Stimulated activated CD8-positive, alpha-beta memory T cell treated with anti-CD3 and anti-CD28 coated beads, Interleukin-4, amount 100 ng/mL, for 4 hours (primary cell): ENCODE measurements at places on chromosomes 6 and 20.

DNA sequence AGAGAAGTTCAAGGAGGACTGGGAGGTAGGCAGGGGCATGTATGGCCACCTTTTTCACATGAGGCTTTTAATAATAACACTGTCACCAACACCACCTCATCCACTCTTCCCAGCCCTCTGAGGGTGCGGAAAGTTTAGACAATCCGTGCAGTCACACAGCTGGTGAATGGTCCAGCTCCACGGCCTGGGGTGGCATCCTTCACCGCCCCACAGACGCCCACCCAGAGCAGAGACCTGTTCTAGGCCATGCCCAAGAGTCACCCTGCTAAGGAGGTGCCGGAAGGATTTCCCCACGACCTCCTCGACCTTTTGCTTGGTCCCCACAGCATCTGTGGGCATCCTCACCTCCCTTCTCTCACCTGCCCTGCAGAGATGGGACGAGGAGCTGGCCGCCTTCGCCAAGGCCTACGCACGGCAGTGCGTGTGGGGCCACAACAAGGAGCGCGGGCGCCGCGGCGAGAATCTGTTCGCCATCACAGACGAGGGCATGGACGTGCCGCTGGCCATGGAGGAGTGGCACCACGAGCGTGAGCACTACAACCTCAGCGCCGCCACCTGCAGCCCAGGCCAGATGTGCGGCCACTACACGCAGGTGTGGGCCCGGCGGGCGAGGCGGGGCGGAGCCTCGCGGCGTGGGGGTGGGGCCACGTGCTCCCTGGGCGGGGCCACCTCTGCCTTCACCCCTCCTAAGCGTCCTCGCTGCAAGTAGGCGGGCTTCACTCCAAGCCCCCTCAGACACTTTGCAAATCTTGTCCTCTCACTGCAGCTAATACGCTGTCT lies 4.4 kb downstream of the PI16 start:
- DNase-seq, result no peak

DNA sequence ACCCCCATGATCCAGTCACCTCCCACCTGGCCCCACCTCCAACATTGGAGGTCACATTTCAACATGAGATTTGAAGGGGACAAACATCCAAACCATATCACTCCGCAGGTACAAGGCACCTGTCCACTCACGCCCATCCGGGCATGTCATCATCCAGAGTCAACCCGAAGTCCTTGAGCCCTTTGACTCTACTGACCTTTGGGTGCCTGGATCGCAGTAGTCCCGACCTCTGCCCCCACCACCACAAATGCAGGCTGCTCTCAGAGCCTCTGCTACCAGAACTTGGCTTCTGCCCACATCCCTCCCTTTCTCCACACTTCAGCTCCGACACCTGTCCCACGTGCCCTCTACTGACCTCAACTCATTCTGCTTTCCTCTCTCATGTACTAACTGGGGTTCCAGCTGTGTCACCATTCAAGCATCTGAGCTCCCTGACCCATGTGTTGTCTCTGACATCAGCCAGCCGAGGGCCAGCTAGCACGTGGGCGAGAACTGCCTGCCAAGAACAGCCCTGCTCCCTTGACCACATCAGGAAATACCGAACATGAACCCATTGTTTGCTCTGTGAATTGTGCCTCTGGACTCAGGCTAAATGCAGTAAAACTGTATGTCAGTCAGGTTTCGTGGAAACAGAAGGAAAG lies 498.3 kb upstream of the SULF2 start:
- DNase-seq, result no peak

GRCh38 chr6:35381132-35381531 lies 38.8 kb downstream of the PPARD start:
- no peak for DNase-seq

DNA sequence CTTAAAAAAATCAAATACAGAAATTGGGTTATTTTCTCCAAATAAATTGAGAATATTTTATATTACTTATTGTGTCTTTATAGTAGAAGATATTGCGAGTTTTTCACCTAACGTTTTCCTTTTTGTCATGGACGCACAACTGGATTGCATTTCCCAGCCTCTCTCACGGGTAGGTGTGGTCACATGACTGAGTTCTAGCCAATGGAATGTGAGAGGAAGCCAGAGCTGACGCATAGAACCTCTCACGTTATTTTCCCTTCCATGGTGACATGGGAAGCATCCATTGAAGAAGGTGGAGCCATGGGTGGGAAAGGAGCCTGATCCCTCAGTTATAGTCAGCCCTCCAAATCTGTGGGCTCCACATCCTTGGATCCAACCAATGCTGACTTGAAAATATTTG lies 155.9 kb upstream of the UST start:
- no peak for DNase-seq

GRCh38 chr6:291697-292505 lies at the start of gene DUSP22:
Gene DUSP22, plus strand, starts transcription at chr6:292487. Its CDS starts 53 bp downstream, at chr6:292540.
- DNase-seq, result peak; percentile 84

GRCh38 chr6:143586557-143586956 lies 75.0 kb upstream of the FUCA2 start:
- no peak for DNase-seq

DNA sequence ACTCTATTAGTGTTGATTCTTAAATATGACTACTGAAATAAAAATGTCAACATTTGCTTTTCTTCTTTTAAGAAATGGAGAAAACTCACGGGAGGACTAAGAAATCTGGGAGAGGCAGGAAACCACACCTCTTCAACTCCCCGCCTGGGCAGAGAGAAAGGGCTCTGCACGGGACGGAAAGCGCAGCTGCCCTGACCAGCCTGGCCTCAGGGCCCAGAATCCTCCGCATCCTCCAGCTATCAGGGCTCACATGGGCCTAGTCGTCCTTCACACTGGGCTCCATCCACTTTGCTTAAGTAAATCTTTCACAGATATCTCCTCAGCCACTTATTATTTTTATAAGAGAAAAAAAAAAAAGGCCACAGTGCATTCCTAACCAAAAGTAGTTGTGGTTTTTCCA lies 215.1 kb downstream of the TBXT start:
- DNase-seq, result no peak

- no peak for DNase-seq
Observed at GRCh38 chr6:34523441-34524206, 32.5 kb downstream of the SPDEF start.

GRCh38 chr6:107587451-107587850 lies 97.5 kb downstream of the SOBP start:
- no peak for DNase-seq

- DNase-seq, result no peak
Observed at GRCh38 chr20:8721098-8721497, 347.8 kb upstream of the PLCB4 start.

DNA sequence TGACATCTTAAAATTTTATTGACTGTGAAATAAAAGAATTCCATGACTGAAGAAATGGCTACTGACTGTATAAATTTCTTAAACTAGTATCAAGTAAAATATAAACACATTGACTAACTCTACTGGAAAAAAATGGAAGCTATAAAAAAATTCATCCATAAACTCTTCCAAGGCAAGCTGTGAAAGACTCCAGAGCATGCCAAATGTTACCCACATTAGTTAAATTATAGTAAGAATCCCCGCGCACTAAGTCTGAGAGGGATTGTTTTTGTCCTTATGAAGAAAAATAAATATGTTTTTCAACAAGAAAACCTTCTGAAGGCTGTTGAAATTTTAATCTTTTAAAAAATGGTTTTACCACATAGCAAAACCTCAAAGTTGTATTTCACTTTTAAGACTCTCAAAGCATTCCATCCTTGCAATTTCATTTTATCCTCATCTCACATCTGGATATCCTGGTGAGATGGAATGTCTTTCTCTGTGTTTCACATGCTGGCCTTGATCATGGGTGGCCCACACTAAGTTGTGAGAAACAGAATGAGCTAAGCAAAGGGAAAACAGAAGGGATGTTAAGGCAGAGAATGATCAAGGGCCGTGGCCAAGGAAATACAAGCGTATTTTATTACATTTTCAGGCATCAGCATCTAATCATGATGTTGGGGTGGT lies 732.5 kb downstream of the KIF16B start:
- DNase-seq, result no peak

- DNase-seq, result peak; percentile 25
Observed at GRCh38 chr6:13431861-13432465, 55.4 kb downstream of the GFOD1 start.

DNA sequence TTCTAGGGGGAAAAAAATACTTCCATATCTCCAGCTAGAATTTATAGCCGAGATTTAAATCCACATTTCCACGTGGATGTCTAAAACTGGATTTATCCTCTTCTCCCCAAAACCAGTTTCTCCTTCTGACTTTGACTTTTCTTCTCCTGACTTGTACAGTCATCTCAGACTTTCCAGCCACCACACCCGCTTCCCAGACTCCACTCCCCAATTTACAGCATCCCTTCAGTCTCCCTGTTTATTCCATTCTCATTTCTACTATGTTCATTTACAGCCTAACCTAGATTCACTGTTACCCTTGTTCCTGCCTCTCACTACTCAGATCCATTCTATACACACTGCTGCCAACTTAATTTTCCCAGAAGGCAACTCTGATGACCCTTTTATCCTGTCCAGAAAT lies 224.8 kb downstream of the KHDC1L start:
- DNase-seq, result no peak

DNA sequence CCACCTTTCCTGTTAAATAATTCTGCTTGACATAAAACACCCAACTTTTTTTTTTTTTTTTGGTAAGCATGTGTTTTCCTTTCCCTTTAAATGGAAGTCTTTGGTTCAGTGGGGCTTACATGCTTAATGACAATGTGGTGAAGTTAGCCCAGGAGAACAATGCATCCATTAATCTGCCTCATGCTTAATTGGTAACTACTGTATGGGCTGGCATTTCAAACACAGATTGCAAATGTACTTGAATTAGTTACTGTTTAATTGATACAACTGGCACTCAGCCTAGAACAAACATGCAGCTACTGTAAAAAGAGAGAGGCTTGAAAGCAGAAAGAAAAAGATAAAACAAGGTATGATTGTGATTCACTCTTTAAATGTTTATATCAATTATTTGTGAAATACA lies 483.6 kb upstream of the NOX3 start:
- no peak for DNase-seq

GRCh38 chr20:51447097-51447764 lies 95.3 kb downstream of the NFATC2 start:
- no peak for DNase-seq

- no peak for DNase-seq
Observed at GRCh38 chr6:145948328-145948727, 15.8 kb downstream of the SHPRH start.

- DNase-seq, result no peak
Observed at GRCh38 chr20:32642257-32643046, 31.3 kb downstream of the C20orf203 start.

GRCh38 chr6:45614488-45615285 lies 237.0 kb upstream of the SUPT3H start:
- no peak for DNase-seq

DNA sequence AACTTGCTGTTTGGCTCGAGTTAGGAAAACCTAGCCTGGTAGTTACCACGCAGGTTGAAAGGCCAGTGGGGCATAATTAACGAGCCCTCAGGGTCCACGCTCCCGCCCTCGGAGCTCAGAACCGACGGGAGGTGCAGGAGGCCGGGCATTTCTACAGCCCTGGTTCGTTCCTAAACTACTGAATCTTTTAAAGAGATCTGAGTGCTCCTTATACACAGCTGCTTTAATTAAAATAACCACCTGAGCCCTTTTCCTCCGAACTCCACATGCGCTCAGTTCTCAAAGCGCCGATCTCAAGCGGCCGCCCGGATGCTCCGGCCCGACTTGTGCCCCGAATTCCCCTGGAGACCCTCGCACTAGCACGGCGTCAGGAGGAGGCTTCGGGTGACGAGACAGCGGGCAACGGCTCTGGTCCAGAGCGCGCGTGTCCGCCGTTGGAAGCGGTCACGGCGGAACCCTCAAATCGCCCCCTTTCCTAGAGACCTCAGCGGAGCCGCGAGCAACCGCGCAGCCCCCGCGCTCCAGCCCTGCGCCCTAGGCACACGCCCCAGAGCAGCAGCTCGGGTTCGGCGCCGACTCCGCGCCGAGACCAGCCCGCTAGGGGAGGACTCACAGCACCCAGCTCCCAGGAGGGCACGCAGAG lies 397 bp downstream of the WDR27 start:
- no peak for DNase-seq

DNA sequence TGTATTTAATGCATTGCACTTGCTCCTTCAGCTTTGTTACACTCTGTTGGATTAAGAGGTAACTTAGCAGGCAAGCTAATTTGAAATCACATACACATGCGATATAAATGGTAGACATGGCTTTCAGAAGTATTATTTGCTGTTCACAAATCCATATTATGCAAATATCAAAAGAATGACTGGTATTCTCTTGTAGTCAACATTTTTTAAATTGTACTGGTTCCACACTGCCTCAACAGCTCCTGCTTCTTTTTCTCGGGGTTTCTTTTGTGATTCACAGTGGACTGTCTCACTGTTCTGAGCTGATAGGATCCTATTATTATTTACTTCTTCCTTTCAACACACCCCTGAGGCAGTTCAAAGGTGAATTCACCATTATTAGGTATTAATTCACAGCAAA lies 927.4 kb downstream of the KIF16B start:
- DNase-seq, result no peak

DNA sequence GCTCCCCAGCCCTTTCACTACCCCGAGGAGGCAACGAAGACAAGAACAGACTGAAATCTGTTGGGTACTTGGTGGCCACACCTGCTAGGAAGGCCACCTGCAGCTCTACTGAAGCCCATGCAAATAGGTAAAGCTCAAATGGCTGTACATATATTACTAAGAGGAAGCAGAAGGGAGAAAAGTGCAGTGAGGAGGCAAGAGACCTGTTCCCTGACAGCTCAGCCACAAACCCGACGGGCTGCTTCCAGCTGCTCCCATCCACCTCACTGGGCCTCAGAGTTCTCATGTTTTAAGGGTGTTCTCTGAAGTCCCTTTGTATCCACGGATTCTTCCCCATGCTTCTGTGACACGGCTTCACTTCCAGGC lies 24.6 kb downstream of the TRAM2 start:
- no peak for DNase-seq

GRCh38 chr6:82840571-82840970 lies 225.1 kb downstream of the UBE3D start:
- DNase-seq, result no peak

DNA sequence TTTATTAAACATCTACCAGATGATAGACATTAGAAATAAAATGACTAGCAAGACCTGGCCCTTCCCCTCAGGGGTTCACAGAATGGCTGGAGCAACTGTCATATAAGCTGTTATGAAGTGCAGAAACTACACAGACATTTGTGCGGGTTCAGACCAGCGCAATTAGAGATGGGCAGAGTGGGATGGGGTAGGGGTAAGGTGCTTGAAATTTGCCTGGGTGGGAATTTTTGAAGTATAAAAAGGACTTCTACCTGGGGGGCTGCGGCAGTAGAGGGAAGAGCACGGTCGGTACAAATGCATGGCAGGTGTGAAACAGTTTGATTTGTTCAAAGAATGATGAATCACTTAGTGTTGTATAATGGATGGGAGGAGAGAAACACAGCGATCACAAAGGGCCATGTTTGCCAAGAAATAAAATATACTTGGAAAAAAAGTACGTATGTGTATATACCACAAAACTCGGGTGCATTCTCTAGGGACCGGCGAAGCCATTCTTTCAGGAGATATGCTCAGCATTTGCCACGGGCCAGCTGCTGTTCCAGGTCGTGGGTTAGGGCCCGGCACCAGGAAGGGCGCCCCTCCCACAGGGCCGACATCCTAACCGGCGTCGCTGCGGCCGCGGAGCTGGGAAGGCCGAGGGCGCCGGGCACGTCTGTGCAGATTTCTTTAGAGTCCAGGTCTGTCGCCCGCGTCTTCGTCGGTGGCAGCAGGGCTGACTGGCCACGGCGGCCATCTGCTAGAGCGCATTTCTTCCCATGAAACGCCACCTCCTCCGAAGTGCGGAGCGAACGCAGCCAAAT lies 809 bp upstream of the NOL7 start:
- DNase-seq, result no peak

- no peak for DNase-seq
Observed at GRCh38 chr6:30847421-30847970, 36.8 kb upstream of the DDR1 start.
